ENCODE measurements at places on chromosomes 11 and 22. TPM values are rescaled to one million over a fixed set of nuclear protein-coding genes. Genes with fewer than 3 reads are reported as not detected.

OR5P2 gene
- not detected for total RNA-seq

DNA sequence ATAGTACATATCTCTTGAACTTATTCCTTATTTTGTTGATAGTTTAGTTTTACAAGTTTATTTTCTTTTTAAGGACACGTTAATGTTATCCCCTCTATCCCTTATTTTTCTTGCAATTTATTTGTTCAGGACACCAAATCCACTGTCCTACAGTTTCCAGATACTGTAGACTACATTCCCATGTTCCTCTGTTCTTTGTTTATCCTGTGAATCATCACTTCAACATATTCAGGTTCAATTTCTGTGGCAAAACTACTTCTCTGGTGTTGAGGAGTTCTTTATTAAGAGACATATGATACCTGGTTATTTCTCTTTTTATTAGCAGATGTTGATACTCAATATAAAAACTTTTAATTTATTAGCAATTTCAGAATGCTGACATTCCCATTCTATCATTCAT, 72.8 kb upstream of the CLNS1A start:
- no peak for DNase-seq

DNA sequence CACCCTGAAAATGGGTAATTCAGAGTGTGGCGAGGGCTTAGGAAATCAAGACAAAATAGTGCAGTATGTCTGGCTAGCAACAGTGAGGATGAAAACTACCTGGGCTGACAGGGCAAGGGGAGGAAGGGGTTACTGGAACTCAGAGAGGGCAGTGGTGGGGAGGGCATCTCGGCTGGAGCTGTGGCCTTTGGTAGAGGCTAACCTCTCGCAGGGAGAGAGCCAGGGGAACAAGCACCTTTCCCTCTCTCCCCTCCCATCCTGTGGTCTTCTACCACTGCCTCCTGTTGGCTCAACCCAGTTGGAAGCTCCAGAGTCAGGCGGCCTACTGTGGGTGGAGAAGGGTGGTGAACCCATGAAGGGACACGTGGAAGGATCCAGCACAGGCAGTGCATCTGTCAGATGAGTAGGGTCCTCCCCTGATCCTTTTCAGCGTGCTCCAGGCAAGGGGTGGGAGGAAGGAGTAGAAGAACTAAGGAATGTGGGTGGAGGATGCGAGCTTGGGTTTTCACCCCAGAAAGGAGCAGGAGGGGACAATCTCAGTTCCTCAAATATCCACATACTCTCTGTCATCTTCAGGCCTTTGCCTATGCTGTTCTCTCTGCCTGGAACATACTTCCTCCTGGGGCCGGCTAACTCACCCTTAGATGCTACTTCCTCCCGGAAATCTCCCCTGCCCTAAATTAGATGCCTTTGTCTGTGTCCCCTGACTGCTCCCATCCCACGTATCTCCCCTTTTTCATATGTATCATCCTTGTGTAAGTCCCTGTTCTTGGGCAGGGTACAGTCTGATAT, 6.2 kb upstream of the KCNE3 start:
- no peak for DNase-seq

DNA sequence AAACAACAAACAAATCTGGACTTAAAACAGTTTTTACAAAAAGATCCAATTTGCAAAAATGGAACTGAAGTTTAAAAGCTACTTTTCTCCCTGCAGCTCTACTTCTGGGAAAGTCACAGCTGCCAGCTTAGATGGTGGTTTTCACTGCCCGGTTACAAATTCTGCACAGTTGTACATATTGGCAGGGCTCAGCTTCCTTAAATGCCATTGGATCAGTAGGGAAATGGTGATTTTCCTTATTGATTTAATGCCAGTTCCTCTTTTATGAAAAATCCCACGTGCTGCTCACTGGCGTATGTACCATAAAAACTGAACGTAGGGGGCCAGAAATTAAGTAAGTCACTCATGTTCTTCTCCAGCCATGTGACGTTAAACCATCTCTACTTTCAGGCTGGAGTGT, 22.8 kb downstream of the GRAP2 start:
- no peak for DNase-seq

IGSF22 gene
- total RNA-seq, result 0.03 TPM

FAM180B gene
- not detected for total RNA-seq

Data from cardiac muscle cell (in vitro differentiated cells and primary cell).